Osteoblast (primary cell): ENCODE measurements at places on chromosomes 16 and 17. TPM values are rescaled to one million over a fixed set of nuclear protein-coding genes. Genes with fewer than 3 reads are reported as not detected.

- peak; percentile 95 for DNase-seq
Measured at GRCh38 chr17:42287305-42287976, 857 bp upstream of the STAT5A start.

DNA sequence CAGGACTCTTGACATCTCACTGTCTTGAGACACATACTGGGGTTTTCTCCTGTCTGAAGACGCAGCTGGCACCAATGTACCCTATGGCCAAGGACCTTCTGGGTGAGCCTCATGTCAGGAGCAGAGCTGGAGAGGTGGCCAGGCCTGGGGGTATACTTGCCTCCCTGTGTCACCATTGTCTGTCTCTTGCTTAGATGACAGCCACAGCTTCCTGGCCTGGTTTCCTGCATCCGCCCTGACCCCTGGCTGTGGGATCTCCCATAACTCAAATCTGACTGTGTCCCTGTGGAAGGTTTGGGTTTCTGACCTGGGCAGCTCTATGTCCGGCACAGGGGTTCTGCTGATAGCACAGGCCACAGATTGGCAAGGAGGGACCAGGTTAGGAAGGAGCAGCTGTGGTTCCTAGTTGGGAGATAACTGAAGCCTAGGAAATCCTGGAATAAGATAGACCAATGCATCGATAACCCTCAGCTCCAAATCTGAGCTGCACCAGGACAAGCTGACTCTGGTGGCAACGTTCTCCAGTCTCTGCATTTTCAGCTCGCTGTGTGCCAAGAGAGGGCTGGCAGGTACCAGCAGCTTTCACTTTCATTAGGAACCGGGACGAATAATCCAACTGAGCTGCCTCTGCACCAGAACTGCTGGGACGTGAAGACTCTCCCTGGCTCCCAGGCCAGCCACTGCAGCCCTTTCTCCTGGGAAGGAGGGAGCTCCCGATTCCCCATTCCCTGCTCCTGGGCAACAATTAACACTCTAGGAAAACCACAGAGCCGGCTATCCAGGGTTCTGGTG is 5.0 kb downstream of the DEXI start:
- peak; percentile 80 for DNase-seq

DNA sequence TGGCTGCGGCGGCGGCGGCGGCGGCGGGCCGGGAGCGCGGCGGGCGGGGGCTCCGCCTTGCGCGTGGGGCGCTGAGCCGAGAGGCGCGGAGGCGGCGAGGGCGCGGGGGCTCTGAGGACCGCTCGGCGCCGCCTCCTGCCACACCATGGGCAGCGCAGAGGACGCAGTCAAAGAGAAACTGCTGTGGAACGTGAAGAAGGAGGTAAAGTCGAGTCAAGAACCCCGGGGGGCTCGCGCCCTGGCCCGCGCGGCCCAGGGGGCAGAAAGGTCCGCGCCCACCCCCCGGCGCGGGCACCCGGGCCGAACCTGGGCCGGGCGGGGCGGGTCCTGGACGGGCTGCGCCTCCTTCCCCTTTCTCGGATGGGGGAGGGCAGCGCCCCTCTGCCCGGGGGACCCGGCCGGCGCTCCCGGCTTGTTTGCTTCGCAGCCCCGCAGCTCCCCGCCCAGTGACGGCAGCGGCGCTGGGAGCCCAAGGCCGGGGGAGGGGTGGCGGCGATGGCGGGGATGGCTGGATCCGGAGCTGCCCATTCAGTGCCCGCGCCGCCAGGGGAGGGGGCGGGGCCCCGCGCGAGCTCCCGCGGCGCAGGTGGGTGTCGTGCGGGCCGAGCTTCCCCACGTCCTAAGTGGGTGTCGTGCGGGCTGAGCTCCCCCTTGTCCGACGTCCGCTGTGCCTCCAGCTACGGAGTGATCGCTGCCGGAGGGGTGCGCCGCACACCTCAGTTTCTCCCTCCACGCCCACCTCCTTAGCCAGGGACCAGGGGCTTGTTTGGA is 428 bp downstream of the SGSM2 start:
- peak; percentile 98 for DNase-seq

DNA sequence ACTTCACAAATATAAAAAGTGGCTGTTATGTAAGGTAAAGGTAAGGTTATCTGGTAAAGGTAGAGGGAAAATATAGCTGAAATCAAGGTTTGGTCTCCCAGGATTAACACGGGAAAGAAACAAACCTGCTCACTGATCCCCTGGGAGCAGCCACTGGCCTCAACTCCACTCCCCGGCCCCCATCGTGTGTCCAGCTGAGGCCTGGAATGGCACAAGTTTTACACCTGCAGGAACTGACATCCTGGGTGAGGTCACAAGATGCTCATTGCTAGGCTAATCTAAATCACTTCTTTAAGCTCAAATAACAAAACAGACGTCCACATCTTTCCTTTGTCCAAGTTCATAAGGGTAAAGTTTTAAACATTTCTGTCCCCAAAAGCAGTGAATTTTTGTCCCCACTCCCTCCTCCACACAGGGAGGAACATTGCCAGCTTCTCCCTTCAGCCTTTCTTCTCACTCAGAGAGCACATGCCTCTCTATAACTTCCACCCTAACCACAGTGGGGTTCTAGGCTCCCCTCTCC is 46.3 kb downstream of the ERN1 start:
- peak; percentile 60 for DNase-seq

DNA sequence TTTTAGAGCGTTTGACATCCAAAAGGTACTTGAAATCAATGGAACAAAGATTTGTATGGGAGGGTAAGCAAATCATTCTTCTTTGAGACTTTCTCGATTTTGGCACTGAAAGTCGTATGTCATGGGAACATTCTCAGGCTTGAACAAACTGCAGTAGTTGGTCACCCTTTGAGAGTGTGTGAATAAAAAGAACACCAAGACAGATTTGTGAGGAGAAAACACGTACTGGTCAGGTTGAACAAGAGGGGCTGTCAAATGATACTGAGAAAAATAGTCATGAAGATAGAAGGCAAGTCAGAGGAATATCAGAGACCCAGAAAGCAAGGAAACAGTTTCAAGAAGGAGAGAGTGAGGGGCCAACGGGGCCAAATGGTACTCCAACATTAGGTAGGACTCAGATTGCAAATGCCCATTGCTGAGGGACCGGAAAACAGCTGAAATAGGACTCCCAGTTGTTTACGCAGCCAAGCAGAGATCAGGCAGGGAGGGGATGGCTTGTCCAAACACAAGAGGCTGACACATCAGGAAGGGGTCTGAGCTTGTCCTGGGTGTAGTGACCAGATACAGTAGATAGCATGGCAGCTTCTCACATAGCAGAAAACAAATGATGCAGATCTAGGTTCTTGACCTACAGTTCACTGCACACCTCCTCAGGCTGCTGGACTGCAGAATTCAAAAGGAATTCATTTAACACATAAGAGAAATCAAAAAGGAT is 74.5 kb upstream of the MYOCD start:
- DNase-seq, result no peak

DNA sequence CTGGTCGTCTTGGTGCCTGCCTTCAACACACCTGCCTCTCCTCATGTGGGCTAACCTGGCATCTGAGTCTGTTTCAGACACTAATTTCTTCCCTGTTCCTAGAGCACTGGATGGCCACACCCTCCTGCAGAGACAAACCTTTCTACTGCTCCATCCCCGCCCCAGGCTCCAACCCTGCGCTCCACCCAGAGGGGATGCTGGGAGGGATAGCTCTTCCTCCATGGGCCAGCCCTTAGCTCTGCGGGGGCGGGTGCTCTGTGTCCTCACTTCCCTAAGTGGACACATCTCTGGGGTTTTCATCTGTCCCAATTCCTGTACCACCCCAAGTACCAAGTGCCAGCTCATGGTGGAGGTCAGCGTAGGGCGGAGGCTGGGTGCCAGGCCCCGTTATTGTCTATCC is 11.0 kb upstream of the CRISPLD2 start:
- peak; percentile 44 for DNase-seq

The SKAP1 gene
- not detected in 2 replicates for total RNA-seq

GRCh38 chr16:11073407-11073999 is 129.1 kb downstream of the CLEC16A start:
- DNase-seq, result peak; percentile 1

GRCh38 chr17:20114466-20114865 is 105.3 kb downstream of the SPECC1 start:
- peak; percentile 80 for DNase-seq

- DNase-seq, result peak; percentile 71
Measured at GRCh38 chr16:31713945-31714902, 159.4 kb upstream of the ZNF267 start.

DNA sequence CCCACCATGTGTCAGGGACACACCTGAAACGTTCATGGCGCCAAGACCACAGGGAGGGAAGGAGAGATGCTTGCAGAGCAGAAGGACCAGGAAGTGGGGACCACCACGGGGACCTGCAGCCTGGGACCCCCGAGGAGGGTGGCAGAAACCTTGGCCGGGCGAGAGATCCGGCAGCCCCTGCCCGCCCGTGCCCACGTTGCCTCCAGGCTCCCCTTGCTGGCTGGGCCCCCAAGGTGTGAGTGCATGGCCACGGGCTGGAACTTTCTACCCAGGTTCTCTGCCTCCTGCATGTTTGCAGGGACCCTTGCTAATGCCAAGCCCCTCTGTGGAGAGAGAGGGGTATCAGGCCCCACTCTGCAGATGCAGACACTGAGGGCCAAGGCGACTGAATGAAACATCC is 50.4 kb downstream of the USP22 start:
- DNase-seq, result no peak

- no peak for DNase-seq
Measured at GRCh38 chr17:60640503-60640902, 37.1 kb upstream of the BCAS3 start.
